ENCODE measurements at places on chromosomes 5 and 9. TPM values are rescaled to one million over a fixed set of nuclear protein-coding genes. Genes with fewer than 3 reads are reported as not detected.

The KIAA1958 gene
- 9.6 TPM for total RNA-seq

The ATOX1 gene
- total RNA-seq: 92.9 TPM

The CCDC152 gene
- total RNA-seq: 2.0 TPM

The MARCHF3 gene
- 14.8 TPM for total RNA-seq

The PKD2L2 gene
- not detected for total RNA-seq

The LCN1 gene
- not detected for total RNA-seq

The ARHGEF28 gene
- 17.5 TPM for total RNA-seq

The LRRC19 gene
- not detected for total RNA-seq

The ADAMTS12 gene
- 1.4 TPM for total RNA-seq

Measured in spleen (tissue), 13 donors.